ENCODE measurements at places on chromosomes 6 and 20.
A peak's percentile ranks its signal among the peaks of the same experiment; 100 is the strongest.

GRCh38 chr20:64113444-64113775 lies 6.0 kb upstream of the NPBWR2 start:
- no peak for DNase-seq

DNA sequence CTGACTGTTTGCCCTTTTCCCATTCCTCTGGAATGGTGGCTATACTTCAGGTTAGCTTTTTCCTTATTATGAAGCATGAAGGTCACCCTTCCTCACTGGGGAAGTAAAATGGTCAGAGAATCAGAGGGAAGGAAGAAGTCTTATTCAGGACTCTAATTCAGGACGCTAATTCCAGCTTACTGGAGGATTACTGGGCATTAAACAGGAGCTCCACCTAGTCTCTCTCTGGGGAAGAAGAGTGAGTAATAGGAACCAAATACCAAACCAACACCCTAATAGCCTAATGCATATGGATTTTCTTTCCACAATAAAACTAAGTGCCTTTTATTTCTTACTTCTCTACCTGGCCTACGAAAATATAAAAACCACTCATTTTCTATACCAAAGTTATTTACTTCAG lies 10.1 kb downstream of the CRISP1 start:
- DNase-seq: no peak

GRCh38 chr6:47663462-47664216 lies 34.7 kb upstream of the ADGRF4 start:
- peak; percentile 54 for DNase-seq

DNA sequence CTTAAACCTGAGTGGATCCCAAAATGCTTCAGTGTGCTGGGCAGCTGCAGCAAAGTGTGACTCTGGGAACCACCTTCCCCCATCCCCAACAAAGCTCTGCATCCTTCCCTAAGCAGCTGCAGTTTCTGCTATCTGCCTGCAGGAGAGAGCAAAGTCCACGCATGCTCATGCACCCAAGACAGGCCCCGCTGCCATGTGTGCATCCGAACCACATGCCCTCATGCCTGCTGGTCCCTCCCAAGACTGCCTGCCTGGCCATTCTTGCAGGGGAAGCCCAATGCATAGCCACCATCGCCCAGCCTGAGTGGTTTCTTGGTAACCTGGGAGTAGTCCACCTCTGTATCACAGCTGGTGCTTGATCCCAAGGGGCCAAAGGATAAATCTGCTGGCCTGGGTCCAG lies 94.3 kb upstream of the OLIG3 start:
- DNase-seq: peak; percentile 23

GRCh38 chr6:113015249-113015648 lies 668.1 kb downstream of the RFPL4B start:
- no peak for DNase-seq

GRCh38 chr6:170270984-170271593 lies 19.8 kb downstream of the DLL1 start:
- peak; percentile 56 for DNase-seq

DNA sequence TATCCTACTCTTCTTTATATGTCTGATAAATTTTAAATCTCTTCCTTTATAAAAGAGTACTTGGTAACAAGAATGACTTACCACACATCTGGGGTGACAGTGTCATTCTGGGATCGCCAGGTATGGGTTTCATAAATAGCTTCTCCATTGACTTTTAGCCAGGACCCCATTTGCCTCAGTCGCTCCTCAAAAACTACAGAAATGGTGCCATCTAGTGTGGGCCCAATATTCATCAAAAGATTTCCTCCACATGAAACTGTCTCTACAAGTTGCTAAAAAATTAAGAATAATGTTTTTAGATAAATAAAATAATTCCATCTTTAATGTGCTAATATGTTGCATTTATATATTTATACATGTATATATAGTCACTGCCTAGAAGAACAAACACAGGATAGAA lies 9.7 kb downstream of the FUCA2 start:
- DNase-seq: no peak

DNA sequence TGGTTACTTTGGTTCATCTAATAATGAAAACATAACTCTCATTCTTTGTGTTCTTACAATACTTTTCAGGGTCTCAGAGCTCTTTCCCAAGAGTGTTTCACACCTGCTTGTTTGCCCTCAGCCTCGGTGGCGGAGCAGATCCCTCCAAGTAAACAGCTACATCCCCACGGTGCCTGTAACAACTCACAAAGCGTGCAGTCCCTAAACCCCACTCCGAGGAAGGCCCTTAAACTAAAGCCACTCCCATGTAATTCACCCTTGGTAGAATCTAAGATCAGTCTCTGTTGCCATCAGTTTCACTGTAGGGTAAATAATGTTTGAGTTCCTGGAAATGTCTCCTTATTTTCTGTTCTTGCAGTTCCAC lies 101.1 kb downstream of the TFAP2A start:
- DNase-seq: peak; percentile 31

GRCh38 chr6:152981989-152982903 lies 595 bp downstream of the FBXO5 start:
- DNase-seq: peak; percentile 22

GRCh38 chr6:140677781-140678528 lies 1303.5 kb upstream of the CITED2 start:
- no peak for DNase-seq

- no peak for DNase-seq
Observed at GRCh38 chr6:125746019-125746414, 3.4 kb upstream of the HEY2 start.

DNA sequence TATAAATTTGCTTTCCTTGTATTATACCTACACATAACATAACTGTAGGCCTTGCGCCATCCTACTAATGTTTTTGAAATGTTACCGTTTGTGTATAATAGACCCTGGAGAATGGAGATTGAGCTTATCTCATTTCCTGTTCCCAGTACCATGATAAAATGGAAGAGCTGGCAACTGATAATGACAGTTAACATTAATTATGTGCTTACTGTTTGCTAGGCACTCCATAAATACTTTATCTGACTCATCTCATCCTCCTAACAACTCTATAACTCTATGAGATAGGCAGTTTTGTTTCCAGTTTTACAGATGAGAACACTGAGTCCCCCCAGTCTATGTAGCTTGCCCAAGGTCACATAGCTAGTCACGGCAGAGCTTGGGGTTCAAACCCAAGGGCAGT lies 396.7 kb downstream of the SYNE1 start:
- DNase-seq: no peak

DNA sequence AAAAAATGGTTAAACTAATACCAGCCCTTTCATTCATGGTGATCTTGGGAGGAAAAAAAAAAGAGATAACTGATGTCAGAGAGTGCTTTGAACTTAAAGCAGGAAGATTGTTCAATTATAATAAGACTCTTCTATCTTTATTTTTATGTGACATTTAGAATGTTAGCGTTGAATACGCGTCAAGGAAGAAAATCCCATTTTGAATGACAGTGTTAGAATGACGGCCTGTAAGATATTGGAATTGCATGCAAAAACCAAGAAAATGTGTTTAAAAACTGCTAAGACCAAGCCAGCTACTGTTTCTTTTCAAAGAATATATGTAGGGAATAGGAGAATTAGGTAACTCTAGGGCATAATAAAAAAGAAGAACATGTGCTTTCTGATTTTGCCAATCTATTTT lies 123.0 kb downstream of the CARMIL1 start:
- DNase-seq: no peak

GRCh38 chr6:45415315-45415714 lies 37.6 kb upstream of the SUPT3H start:
- DNase-seq: peak; percentile 15

DNA sequence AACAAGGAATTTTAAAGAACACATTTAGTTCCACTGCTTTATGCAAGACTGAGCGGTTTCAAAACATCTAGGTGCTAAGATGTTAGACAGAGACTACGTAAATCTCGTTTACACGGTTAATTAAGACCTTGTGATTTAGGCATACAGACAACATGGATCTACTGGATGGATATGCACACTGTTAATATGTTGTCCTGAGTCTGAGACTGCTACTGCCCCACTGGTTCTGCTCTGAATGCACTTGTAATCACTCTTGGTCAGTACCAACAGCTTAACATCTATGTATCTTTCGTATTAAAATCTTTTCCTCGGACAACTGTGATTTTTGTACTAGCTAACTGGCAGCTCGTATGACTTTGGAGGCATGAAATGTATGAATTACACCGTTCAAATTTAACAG lies 3.1 kb downstream of the MAN1A1 start:
- no peak for DNase-seq

DNA sequence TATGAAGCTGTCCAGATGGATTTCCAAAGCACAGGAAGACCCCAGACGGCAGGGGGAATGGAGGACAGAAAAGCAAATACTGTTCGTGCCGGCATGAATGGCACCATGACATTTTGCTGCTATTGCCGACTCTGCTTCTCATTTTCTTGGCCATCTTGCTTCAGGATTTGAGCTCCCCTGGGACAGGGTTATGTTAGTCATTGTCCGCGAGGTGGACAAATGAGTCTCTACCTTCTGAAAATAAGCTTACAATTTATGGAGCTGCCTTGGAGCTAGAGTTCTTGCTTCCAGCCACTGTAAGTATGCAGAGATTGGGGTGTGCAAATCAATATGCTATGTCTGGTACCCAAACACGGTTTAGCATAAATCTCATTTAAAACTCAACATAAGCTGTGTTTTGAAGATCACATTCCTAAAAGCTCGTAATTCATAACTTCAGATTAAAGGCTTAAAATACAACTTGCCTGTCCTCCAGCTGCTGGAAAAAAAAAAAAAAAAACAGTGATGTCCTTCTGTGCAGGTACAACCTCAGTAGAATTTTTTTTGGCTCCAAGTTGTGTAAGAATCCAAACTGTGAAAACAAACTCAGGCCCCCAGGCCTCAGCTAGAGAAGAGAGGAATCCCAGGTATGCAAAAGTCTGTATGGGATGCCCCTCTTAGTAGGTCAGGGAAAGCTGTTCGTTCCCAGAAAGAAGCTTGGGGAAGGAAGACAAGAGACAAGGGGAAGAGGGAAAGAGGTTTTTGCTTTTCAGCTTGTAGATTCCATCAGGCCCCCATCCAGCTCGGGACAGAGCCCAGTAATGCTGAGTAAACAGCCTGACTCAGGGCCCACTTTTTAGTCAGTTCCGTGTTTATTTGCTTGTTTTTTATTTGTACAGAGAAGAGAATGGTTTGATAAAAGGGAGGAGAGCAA lies 184.2 kb upstream of the FOXA2 start:
- DNase-seq: peak; percentile 61

- no peak for DNase-seq
Observed at GRCh38 chr6:109702791-109703190, 11.7 kb downstream of the FIG4 start.

GRCh38 chr20:36865861-36866149 lies 10.1 kb upstream of the TLDC2 start:
- no peak for DNase-seq

DNA sequence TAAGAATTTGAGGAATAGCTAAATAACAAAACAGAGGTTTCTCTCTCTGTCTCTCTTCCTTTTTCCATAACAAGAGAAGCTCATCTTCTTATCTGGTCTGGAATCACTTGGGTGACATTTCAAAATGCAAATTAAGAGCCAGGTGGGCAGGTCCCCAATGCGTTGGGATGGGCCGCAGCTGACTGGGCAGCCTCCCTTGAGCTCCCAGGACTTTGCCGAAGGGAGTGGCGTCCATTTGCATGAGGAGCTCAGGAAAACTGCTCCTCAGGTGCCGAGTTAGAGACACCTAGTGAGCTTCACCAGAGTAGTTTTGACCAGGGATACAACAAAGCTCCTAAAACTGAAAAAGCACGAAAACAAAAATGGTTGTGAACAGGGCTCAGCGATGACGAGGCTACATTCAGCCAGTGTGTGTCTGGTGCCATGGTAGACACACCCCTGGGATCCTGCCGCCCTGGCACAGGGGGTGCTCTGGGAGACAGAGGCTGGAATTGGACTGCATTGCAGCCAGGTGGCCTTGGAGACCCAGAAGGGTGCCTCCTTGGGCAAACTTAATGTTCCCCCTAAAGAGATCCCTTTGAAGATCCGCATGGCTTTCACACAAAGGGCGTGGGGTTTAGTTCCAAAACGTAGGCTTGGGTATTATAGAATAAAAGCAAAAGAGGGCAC lies 13.5 kb upstream of the SERPINB6 start:
- DNase-seq: peak; percentile 79

DNA sequence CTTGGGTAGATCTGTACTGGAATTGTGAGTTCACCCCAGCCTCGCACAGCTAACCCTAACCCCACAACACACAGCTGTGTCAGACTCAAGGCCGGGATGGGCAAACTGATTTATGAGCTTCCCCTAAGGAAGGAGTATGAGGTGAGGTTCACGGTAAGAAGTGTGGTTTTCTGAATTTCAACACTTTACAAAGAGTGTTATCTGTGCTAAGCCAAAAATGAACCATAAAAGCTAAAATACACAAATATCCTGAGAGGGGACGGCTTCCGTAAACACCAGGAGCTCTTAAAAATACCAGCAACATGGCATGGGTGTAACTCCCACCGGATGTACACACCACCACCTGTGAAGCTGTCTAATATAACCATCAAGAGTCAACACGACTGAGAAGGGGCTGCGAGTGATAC lies 101.2 kb downstream of the ATP9A start:
- DNase-seq: no peak

GRCh38 chr6:121503589-121503991 lies 68.1 kb downstream of the GJA1 start:
- no peak for DNase-seq

- DNase-seq: no peak
Observed at GRCh38 chr6:127737768-127738167, 160.8 kb downstream of the C6orf58 start.

GRCh38 chr6:119736296-119737021 lies 386.9 kb upstream of the MAN1A1 start:
- DNase-seq: no peak

DNA sequence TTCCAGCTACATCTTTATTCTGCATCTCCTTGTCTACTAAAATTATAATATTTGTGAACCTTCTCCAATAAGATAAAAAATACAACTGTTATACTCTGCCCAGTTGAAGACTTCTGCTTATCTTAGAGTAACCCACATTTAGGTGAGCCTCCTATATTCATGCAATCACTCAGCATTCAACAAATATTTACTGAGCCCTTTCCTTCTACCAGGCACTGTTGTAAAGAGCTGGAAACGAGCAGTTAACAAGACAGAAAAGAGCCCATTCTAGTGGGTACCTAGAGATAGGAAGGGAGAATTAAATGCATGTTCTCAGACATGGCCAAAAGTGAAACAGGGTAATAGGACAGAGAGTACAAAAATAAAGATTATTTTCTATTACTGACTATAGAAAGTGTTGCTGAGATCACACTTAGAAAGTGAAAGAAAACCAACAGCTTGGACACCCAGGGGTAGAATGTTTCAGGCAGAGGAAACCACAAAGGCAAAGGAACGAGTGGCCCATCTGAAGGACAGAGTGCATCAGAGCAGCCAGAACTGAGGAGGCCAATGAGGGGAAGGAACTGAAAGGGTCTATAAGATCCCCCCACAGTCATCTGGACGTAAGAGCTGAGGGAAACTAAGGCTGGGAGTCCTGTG lies 50.8 kb upstream of the SMLR1 start:
- no peak for DNase-seq

GRCh38 chr6:110282412-110282811 lies 75.7 kb downstream of the METTL24 start:
- DNase-seq: no peak

DNA sequence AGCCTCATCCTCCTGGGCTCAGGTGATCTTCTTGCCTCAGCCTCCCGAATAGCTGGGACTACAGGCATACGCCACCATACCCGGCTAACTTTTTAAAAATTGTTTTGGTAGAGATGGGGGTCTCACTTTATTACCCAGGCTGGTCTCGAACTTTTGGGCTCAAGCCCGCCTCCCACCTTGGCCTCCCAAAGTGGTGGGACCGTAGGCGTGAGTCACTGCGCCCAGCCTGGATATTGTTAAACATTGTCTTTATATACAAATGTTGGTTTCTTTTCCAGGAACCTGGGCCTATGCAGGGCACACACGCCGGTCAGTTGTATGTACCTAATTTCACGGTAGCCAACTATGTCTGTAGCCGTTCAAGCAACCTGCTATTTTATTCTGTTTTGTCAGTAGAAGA lies 60.1 kb downstream of the SYNJ2 start:
- DNase-seq: no peak
